ENCODE measurements at places on chromosomes 7 and 10.

- no peak for DNase-seq
Measured at GRCh38 chr10:123492016-123492415, 174.1 kb upstream of the GPR26 start.

DNA sequence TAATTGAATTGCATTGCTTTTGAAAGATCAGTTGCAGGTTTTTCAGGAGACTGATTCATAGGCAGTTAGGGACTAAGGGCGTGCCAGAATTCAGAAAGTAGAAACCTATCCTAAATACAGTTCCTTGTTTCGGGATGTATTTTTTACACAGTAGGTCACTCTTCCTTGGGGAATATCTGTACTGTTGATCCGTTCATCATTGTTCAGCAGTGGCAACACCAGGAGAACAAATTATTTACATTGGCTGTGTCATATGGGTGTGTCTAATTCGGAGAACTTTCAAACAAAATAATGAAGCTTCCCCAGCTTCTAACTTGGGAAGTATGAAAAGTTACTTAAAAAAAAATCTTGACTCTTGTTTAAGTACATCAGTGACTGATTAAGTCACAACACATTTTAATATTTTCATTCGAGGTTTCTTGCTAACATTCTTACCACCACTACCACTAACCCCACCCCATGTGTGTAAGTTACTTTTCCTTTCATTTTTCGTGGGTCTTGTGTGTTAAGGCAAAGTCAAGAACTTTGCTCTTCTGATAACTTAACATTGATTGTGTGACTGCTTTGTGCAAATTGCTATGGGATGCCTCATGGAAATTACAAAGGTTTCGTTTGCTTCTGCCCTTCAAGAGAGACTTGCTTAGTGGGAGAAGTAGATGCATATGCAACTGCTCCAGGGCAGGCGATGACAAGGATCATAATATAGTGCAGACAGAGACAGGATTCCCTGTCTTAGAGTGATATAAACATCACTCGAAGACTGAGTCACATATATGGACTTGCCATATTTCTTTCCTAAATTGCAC, 43.8 kb upstream of the RPA3 start:
- no peak for DNase-seq

DNA sequence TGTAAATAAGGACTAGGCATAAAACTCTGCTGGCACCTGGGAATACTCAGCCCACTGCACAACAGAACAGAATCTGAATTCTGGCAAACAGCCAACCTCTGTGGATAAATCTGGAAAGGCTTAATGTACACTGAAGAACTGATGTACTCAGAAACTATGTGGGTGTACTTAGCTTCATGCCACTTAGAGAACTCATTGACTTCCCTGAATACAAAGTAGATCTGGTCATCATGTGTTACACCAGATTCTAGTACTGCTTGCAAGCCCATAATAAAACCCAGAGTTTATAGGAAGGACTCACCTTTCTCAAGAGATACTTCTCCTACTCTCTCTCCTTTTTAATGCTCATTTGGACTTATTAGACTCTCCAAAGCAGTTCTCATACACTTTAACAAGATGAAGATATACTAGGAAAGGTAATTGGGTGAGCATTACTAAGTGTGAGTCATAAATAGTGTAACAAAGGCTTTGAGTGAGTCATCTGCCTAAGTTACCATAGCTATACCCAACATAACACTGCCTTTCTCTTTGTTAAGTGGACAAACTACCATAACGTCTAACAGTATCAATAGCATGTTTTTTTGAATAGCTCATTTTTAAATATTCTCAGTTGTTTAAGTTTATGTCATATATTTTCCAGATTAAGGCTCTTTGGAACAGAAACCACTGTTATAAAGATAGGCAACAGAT, 309.1 kb downstream of the MDFIC start:
- no peak for DNase-seq

DNA sequence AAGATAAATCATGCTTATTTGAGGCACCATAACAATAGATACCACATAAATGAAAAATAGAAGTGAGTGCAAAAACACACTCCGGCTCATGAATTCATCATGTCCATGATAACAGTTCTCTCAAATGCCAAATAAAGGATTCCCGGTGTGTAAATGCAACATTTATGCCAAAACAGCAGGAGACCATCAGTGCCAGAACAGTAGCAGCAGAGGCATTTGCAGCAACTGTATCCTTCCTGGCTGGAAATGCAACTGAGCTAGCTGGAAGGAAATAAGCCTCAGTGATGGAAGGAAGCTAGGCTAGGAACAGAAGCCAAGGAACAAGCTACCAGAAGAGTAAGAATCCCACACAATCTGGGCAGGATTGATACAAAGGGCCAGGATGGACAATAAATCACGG, 79.9 kb upstream of the THSD7A start:
- no peak for DNase-seq

DNA sequence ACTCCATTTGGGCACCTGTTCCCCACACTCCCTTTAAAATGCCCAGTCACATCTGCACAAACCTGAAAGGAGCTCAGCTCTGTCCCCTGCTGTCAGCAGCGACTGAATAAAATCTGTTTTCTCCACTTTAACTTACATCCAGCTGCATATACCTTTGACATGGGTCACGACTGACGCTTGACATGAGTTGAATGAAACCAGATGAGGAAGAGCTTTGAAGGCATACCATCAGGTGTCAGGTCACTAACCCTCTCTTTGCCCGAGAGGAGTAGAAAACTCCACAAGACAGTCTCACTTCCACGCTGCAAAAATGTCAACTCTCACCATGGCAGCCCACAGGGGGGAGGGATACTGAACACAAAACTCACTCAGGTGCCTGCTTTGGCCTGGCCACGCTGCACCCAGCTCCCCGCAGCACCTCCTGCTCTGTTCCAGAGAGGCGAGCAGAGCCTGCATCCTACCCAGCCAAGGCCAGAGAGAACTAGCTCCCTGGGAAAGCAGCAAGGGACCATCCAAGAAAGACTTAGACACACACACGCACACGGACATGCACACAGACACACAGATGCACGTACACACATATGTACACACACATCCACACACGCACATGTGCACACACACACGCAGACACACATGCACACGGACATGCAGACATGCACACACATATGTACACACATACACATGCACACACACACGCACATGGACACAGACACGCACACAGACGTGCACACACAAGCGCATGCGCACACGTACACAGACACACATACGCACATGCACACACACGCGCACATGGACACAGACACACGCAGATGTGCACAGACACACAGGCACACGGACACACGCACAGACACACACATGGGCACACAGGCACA, 191.0 kb downstream of the MAD1L1 start:
- DNase-seq = no peak
